ENCODE measurements at places on chromosomes 6 and 20.

- no peak for DNase-seq
Observed at GRCh38 chr20:1295276-1295930, 29.3 kb downstream of the SNPH start.

DNA sequence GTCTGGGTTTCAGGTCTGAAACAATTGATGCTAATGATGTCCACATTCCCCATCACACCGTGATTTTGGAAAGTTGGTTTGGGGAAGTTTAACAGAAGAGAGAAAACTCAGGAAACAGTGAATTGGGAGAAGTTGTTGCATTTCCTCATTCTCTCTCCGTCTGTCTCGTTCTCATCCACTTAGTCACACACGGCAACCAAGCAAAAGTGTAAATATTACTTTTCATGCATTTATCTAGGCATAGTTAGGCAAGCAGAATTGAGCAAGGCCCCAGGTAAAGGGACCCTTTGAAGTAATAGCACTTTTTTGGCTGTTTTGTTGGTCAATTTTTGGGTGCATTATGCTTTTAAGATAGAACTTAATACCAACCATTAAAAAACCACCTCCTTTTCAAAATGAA is 137.0 kb upstream of the SULF2 start:
- no peak for DNase-seq

GRCh38 chr6:107033126-107033525 is 5.1 kb downstream of the MTRES1 start:
- no peak for DNase-seq

- no peak for DNase-seq
Observed at GRCh38 chr6:167866642-167867041, 39.9 kb downstream of the AFDN start.

DNA sequence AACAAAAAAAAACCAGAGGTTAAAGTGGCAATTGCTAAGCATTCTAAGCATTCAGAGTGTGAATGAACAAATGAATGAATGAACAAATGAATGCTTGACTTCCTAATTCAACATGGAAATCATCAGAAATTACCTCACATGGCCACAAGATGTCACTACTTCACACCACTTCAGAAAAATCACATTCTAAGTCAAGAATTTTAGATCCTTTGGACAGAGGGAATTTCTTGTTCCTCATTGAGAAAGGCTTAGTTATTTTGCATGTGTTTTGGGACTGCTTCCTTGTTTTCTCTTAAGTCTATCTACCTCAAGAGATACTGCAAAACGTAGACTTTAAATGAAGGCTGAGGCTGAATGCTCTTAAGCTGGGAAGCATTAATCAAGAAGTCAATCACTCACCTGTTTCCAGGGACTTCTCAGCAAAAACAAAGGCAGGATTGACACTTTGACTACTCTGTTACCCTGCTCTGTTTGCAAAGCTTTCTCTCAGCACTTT is 120.2 kb downstream of the MBOAT1 start:
- no peak for DNase-seq

- DNase-seq = peak; percentile 54
Observed at GRCh38 chr6:32153564-32154513, at the start of gene PPT2. PPT2 (plus strand) TSS chr6:32154141; CDS start chr6:32154595, 454 bp downstream.

- DNase-seq = no peak
Observed at GRCh38 chr6:169536446-169537170, 165.2 kb downstream of the WDR27 start.

DNA sequence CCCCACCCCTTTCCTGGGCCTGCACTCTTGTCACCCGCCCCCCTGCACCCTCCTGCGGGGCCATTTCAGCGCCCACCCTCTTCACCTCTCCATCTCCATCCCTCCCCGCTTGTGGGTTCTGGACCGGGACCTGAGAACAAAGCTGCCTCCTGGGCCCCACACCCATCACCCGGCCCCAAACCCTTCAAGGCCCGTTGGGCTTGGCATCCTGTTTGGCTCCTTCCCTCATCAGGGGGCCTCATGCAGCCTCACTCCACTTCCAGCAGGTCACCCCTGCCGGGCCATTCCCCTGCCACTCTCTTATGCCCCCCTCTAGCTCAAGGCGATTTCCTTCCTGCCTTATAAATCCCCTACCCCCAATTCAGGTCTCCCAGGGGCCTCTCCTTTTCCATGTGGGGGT is 67.4 kb downstream of the SRC start:
- no peak for DNase-seq

All from stimulated activated CD8-positive, alpha-beta memory T cell treated with anti-CD3 and anti-CD28 coated beads, Interleukin-7, amount 100 ng/mL, for 1 hour (primary cell).